Osteoblast (primary cell): ENCODE measurements at places on chromosomes 1 and 21. TPM values are rescaled to one million over a fixed set of nuclear protein-coding genes. Genes with fewer than 3 reads are reported as not detected.

NEGR1 gene
- total RNA-seq = 18.1 and 22.7 TPM in 2 replicates

ARPC5 gene
- total RNA-seq = 156 and 157 TPM in 2 replicates

ICOSLG gene
- total RNA-seq = 0.29 TPM in 1 of 2 replicates, not detected in the other

FCRL2 gene
- total RNA-seq = not detected in 2 replicates

PRRX1 gene
- total RNA-seq = 307 and 427 TPM in 2 replicates

ELF3 gene
- total RNA-seq = under 0.01 TPM in 2 replicates

CHI3L1 gene
- total RNA-seq = 273 and 932 TPM in 2 replicates

RXRG gene
- not detected in 2 replicates for total RNA-seq

COL9A2 gene
- 0.36 and 0.88 TPM in 2 replicates for total RNA-seq

LAMC1 gene
- 903 and 966 TPM in 2 replicates for total RNA-seq

SPATA1 gene
- 1.8 and 2.1 TPM in 2 replicates for total RNA-seq

CBR1 gene
- total RNA-seq = 69.0 and 73.5 TPM in 2 replicates

CTH gene
- 11.2 and 13.8 TPM in 2 replicates for total RNA-seq

MLLT11 gene
- 1.4 and 1.8 TPM in 2 replicates for total RNA-seq

TNFRSF25 gene
- total RNA-seq = 3.3 and 5.0 TPM in 2 replicates

BARHL2 gene
- not detected in 2 replicates for total RNA-seq

TLCD4 gene
- 2.2 and 2.4 TPM in 2 replicates for total RNA-seq

LCE1B gene
- total RNA-seq = not detected in 2 replicates

TRIM58 gene
- 0.29 and 0.36 TPM in 2 replicates for total RNA-seq

SHISAL2A gene
- not detected in 2 replicates for total RNA-seq

LCE1C gene
- not detected in 2 replicates for total RNA-seq

FBXO2 gene
- total RNA-seq = 0.29 and 0.36 TPM in 2 replicates

OR2G6 gene
- not detected in 2 replicates for total RNA-seq

CGN gene
- total RNA-seq = not detected in 2 replicates

SPRR2E gene
- not detected in 2 replicates for total RNA-seq

PTAFR gene
- total RNA-seq = under 0.01 TPM in 2 replicates

RBP7 gene
- total RNA-seq = not detected in 2 replicates

CCDC185 gene
- total RNA-seq = not detected in 2 replicates

RGS1 gene
- not detected in 2 replicates for total RNA-seq

CNR2 gene
- total RNA-seq = not detected in 2 replicates

MRPS14 gene
- total RNA-seq = 17.1 and 17.7 TPM in 2 replicates

SEC16B gene
- total RNA-seq = 2.9 and 3.3 TPM in 2 replicates

CD1B gene
- not detected in 2 replicates for total RNA-seq

OLFML3 gene
- total RNA-seq = 359 and 418 TPM in 2 replicates

EPHA2 gene
- total RNA-seq = 13.3 and 21.0 TPM in 2 replicates

MAEL gene
- not detected in 2 replicates for total RNA-seq
